ENCODE measurements at places on chromosomes 2 and 18.

GRCh38 chr2:75047992-75048625 lies 89.7 kb downstream of the POLE4 start:
- peak; percentile 61 for DNase-seq

- DNase-seq = no peak
These were observed 182.1 kb downstream of the ETAA1 start for GRCh38 chr2:67579216-67579615.

- no peak for DNase-seq
These were observed 74.2 kb downstream of the INO80D start for GRCh38 chr2:206011795-206012194.

- DNase-seq = no peak
These were observed 551.7 kb downstream of the ARHGAP15 start for GRCh38 chr2:143680885-143681405.

DNA sequence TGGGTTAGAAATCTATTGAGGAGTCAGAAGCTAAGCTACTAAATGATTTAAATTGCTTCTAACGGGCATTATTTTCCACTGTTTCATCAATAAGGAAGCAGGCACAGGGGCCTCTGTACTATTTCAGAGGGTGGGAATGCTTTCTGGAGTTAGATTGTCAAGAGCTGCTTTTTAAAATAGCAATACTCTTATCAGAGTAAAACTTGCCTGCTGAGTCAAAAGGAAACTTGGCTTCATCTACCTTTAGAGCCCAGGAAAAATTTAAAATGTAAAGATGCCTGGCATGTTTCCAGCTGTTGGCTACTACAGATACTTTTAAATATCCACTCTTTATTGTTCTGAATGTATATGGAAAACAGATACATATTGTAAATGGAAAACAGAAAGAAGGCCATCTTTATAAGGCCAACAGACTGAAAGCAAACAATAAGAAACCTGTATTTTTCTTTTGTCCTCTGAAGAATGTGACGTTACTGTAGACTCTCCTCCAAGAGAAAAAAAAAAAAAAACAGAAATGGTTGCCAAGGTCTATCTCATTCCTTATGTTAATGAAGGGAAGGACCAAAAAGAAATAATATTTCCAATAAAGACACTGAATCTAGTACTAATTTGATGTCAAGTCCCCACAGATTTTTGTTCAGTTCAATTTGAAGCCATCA lies 79.1 kb downstream of the FIGN start:
- no peak for DNase-seq

DNA sequence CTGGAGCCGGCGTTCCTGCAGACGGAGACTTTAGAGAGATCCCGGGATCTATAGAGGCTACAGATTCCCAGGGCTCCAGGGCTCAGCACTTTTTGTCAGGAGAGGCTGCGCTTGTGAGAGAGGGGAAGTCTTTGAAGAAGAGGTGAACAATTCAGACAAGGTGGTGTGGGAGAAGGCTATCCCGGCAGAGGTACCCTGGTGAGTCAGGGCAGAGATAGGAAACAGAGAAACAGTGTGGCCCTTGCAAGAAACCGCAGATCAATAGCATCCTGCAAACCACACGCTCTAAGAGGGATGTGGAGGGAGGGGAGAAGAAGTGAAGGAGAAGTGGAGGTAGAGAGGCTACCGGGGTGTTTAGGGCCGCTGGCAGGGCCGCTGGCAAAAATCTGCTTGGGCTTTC lies 160.5 kb upstream of the APCDD1 start:
- no peak for DNase-seq

DNA sequence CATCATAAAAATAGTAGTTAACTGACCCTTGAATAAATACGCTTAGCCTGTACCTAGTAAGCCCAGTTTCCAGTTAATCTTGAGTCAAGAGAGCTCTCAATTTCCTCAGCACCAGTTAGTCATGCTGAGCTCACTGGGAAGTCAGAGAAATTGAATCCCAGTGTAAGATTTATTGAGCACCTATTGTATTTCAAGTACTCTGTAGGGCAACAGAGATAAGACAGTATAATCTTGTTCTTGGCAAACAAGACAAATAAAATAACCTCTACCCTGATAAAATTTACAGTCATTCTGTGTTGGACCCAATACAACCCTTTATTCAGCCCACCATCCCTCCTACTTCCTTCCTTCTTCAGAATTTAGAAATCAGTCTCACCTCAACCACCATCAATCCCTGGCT lies 71.9 kb upstream of the NRP2 start:
- DNase-seq = no peak

DNA sequence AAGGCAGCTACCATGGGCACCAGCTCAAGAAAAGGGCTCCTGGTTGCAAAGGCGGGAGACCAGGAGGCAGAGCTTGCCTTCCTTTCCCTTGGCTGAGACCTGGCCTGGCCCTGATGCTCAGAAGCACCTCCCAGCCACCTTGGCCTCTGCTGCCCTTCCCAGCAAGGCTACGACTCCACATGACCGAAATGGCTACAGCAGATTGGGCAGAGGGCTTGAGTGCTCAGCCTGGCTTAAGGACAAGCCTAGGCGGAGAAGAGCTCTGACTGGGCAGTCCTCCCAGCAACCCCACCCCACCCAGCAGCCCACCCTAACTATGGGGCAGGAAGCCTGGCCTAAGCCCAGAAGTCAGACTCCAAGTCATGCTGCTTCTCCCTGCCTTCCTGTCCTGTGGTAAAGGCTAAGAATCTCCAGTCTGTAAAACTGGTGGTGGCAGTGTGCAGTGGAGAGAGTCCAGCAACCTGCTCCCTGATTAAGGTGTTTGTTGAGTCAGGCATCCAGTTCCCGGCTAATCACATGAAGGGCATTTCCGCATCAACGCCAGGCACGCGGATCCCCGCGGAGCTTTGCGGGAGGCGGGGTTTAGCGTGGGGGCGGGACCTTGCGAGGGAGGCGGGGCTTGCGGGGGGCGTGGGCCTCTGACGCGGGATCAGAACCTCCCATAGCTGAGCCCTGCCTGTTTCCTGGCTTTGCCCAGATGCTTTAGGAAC lies 256.0 kb downstream of the BCL11A start:
- DNase-seq = no peak

DNA sequence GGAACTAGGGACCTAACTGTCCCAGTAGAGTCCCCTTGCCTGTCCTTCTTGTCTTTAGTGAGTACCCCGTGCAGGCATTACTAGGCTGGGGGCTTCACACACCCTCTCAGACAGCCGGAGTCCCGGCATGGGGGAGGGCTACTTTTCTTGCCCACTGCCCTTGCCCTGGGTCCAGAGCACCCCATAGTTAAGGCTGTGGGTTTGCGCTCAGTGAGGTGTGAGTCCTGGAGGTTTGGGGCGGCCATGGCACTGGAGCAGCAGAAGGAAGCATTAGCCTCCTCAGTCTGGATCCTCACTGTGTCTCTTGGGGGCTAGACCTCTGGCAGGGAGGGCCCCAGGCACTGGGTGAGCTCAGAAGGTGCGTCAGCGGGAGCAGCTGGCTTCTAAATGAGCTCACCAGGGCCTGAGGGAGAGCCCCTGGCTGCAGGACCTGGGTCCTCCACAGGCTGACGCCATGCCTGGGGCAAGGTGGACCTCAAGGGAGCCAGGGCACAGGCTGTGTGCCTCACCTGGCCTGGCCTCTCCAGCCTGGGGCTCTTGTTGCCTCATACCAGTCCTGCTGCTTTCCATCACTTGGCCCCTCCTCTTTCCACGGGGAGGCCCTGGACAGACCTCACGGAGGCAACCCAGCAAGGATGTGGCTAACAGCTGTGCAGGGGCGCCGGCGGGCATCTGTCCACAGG lies 27.4 kb downstream of the HS6ST1 start:
- DNase-seq = no peak

GRCh38 chr2:37770797-37771196 lies 99.4 kb upstream of the CDC42EP3 start:
- DNase-seq = no peak

DNA sequence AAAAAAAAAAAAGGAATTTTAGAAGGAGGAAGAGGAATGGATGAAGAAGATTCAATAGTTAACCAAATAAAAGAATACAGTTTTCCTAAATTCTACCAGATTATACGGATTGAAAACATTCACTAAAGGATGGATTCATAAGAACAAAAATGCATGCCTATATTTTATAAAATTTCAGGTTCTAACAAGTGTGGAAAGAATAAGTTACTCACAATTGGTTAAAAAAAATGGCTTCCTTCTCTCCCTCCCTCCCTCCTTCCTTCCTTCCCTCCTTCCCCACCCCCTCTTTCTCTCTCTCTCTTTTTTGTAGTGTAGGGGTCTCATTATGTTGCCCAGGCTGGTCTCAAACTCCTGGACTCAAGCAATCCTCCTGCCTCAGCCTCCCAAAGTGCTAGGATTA lies 1.6 kb upstream of the TP53I3 start:
- DNase-seq = no peak

GRCh38 chr18:70411876-70412435 lies 123.1 kb downstream of the SOCS6 start:
- no peak for DNase-seq

DNA sequence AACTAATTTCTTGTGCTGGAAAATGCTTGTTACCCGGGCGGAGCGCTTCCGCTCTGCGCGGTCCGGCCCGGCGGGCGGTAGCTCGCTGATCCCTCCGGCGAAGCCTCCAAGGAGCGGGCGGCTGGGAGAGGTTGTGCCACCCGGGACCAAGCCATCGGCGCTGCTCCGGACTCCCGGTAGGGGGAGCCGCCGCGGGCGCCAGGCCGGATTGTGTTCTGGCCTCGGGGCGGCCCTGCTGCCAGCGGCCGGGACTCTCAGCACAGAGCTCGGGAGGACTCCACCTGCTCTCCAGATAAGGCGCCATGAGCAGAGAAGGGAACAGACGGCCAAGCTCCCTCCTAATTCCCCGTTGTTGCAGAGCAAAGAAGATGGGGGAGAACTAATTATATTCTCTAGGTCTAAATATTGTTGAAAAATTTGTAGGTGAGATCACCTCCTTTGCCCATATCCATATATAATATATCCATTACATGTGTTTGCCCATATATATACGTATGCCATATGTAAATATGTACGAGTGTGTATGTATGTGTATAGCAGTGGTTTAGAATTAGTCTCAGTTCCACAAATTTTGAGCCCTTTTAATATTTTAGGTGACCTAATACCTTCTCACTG lies 13.8 kb upstream of the SATB2 start:
- peak; percentile 89 for DNase-seq

GRCh38 chr2:74882299-74882687 lies 48.4 kb downstream of the HK2 start:
- no peak for DNase-seq

DNA sequence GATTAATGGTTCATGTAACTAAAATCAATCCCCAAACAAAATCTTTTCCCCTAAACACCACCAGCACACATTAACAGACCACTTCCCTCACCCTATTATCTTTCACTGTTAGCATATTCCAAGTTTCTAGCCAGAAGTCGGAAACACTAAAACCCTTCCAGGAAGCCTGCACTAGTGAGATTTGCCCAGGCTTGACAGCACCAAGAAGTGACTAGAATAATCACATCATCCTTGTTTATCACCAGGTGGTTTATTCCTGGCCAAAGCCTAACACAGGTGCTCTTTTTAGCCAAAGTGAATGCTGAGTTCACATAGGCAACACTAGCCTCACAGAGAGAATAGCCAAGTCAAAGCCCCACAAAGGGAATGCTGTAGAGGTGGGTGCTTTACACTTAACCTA lies 221.2 kb upstream of the HNRNPA3 start:
- no peak for DNase-seq

DNA sequence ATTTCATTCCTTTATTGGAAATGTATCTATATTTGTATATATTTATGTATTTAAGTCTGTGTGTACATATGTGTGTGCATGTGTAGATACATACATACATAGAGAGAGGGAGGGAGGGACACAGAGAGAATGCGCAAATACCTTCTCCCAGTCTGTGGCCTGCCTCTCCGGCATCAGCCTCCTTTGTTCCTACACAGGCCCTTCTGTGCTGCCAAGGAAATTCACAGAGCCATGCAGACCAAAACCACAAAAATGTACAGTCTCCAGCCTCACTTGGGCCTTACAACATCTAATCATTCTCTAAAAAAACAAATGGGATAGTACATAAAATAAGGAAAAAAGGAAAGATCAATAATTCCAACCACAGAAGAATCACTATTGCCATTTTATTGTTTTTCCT lies 8.8 kb upstream of the CRACDL start:
- no peak for DNase-seq

GRCh38 chr18:55642191-55642590 lies 54.2 kb upstream of the TCF4 start:
- DNase-seq = no peak

GRCh38 chr2:8679827-8680731 lies 1.8 kb upstream of the ID2 start:
- DNase-seq = no peak

- no peak for DNase-seq
These were observed 48.3 kb downstream of the RFTN2 start for GRCh38 chr2:197626965-197627625.

GRCh38 chr2:239339726-239340601 lies 60.9 kb downstream of the HDAC4 start:
- no peak for DNase-seq

DNA sequence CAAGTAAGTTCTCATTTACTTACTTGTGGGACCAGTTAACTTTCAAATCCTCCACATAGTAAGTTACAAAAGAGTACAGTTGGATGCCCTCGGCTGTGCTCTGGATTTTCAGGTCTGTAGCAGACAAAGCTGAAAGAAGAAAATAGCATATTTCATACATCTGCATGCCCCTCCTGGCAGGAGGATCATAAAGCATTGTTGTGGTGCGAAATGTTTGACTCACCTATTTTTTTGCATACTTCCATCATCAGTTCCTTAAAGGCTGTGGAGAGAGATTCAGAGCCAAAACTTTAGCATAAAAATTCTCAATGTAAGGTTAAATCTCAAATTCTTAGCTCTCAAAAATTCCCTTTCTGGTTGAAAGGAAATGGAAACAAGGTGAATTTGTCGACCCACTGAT lies 70.8 kb upstream of the LPIN2 start:
- DNase-seq = no peak

GRCh38 chr2:25089605-25090315 lies 47.9 kb downstream of the EFR3B start:
- no peak for DNase-seq

GRCh38 chr2:9574331-9574730 lies 18.7 kb upstream of the ADAM17 start:
- no peak for DNase-seq

DNA sequence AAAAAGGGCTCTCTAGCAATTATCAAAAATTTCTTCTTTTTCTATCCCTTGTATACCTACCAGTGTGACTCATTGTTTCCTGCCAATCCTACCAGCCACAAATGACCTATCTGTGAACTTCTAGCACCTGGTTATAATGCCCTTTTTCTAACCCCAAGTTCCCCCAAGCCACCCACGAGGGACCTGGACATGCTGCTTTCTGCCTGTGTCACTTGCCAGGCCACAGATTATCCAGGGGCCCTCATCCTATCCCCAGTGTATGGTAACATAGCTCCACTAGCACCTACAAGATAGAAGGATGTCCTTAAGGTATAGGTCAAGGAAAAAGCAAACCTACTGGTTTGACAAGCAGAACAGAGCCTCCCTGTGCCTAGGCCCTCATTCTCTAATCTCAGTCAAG lies 26.8 kb downstream of the AAK1 start:
- DNase-seq = no peak

- DNase-seq = no peak
These were observed 84.1 kb upstream of the RASGRP3 start for GRCh38 chr2:33392366-33392765.

- peak; percentile 16 for DNase-seq
These were observed 6.0 kb upstream of the UGT1A5 start for GRCh38 chr2:233706720-233707119.

- no peak for DNase-seq
These were observed 47.9 kb downstream of the LRRFIP1 start for GRCh38 chr2:237675316-237675715.

GRCh38 chr2:227545990-227546389 lies 52.7 kb upstream of the SCYGR2 start:
- DNase-seq = no peak

GRCh38 chr2:191359133-191359532 lies 113.9 kb downstream of the MYO1B start:
- DNase-seq = no peak

- no peak for DNase-seq
These were observed 298.7 kb upstream of the ACVR2A start for GRCh38 chr2:147546109-147546508.

All from AG08396 (cell line).